Breast epithelium (tissue), 4 donors: ENCODE measurements at places on chromosomes 3 and 15. TPM values are rescaled to one million over a fixed set of nuclear protein-coding genes. Genes with fewer than 3 reads are reported as not detected.

DNA sequence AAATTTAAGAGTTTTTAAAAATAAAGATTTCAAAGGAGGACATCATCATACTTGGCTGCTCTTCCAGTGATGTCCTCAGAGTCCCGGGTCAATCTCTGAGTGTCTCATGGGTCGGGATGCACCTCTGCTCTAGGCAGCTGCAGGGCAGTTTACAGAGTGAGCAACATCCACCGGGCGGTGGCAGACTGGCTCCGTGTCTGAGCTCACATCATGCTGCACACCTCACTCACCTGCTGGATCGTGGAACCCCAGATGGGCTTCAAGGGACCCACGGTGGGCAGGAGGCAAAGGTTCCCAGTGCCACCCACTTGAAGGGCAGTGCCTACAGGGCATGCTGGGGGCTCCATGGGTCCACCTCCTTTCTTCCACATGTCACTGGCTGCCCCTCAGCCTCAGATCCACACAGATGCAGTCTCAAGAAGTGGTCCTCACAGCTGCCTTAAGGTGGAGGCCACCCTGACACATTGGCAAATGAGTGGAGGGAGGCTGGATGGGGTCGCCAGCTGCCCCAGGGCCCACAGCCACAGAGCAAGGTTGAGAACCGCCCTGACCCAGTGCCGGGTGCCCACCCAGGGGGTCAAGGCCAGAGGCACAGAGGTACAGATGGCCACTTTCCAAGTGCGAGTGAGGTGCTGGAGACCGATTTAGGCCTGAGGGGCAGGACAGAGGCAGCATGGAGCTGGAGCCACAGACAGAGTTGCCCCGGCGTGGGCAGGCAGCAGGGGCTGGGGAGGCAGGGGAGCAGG lies 25.2 kb downstream of the CYFIP1 start:
- DNase-seq: no peak

DNA sequence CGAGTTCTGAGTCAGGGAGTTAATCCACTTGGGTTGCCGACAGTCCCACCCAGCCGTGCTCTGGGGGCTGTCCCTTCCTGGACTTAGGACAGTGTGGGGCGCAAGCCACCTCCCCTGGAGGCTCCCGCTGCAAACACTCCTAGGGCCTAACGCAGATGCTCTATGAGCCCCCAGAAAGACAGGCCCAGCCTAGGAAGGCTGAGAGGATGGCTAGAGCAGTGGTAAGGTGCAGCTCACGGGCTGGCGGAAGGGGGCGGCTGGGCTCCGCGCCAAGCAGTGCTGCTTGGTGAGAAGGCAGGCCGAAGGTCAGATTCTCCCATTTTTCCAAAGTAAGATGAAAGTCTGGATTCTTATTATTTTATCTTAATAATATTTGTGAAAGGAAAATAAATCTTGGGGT lies 84.6 kb upstream of the ALDH1L1 start:
- DNase-seq: no peak

The TRH gene
- total RNA-seq: not detected

DNA sequence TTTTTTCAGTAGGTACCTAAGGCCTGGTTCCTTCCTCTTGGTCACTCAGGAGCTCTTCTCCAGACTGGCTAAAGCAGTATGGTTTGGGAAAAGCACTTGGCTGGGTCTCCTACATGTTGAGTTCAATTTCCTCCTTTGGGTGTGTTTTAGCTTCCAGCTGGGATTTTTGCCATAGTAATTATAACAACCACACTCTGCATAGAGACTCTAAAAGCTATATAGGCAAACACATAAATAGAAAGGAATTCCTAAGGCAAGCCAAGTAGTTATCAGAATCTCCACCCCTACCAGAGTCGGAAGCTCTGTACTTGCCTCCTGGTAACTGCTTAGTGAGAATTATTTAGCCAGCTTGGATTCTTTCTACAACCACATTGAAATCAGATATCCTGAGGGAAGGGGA lies 48.6 kb downstream of the FOXL2 start:
- DNase-seq: no peak

DNA sequence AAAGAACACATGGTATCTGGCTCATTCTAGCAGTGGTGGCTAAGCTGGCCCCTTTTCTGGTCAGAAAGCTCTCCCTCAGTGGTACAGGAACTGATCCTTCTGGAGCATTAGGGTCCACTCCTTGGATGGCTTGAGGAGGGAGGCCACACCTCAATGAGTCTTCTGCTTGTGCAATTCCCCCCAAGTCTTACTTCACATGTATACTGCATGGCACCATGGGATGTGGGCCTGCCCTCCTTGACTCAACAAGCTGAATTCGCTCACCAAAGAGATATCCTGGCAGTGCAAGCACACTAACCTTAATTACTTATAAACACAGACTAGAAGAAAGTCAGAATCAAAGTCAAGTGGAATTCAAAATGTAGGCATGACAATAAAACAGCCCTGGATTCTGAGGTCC lies 133.8 kb upstream of the SLC2A2 start:
- DNase-seq: no peak

- peak; percentile 38 for DNase-seq
These were observed 51.4 kb upstream of the RNF7 start for GRCh38 chr3:141686466-141687291.

DNA sequence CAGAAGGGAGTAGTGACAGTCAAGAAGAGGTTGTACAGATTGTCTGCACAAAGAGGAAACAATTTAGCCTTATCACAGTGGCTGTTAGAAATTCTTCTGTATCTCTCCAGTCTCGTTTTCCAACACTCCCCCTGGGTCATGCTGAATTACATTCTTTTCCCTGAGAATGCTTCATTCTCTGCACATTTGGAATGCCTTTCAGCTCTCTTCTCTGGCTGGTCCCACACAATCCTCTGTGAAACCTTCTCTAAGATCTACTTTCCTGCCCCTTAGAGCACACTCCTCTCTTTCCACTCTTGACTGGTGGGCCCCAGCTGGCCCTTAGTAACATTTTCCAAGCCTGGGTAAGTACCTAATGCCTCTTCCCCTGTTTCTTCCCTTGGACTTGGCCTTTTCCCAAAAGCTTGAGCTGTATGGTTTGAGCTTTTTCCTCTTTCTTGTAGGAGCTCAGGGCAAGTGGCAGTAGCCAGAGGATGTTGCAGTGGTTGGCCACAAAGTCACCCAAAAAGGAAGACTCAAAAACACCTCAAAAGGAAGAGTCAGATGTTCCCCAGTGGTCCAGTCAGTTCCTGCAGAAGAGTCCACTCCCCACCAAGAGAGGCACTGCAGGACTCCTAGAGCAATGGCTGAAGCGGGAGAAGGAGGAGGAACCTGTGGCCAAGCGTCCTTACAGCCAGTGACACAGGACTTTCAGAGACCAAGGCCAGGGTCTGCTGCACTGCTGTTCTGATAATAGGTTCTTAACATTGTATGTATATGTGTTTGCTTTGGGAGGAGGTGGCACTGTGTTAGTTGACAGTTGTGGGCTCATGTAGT lies 25.7 kb downstream of the HMCES start:
- no peak for DNase-seq

DNA sequence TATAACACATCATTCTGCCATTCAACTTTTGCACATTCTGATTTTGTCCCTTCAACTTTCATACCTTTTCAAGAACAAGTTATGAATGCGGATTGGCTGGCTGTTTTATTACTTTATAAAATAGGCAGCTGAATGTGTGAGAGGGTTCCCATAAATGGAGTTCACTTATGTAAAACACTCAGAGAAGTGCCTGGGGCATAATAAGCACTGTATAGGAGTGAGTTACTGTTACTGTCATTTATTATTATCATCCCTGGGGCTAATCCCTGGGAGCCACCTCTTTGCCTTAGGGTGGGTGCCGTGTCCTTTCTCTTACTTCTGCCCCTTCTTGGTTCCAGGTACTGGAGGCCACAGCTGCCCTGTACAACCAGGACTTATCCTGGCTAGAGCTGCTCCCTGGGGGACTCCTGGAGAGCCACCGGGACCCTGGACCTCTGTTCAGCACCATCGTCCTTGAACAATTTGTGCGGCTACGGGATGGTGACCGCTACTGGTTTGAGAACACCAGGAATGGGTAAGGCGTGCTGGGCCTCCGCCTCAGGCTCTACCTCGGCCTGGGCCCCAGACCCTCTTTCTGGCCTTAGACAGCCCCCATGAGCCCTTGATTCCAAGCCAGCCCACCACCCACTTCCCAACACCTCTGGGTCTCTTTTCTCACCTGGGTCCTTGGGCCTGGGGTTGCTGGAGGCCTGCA lies 10.9 kb downstream of the DUOX1 start:
- no peak for DNase-seq

DNA sequence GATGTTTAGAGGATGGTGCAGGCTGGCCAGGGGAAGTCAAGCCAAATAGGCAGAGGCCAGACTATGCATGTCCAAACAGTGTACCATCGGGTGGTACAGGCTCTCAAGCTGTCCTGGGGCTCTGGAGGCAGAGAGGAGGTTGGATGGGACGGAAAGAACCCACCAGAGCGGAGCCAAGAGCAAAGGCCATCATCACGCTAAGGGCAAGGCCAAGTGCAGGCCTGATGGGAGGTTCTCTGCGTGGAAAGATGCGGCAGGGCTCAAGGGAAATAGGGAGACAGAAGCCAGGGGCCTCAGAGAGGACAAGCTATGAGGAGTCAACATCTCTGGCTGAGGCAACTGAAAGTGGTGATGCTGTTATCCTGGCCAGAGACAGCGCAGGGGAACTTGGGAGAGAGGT lies 102.7 kb downstream of the ASB7 start:
- no peak for DNase-seq

The MAGI1 gene
- 22.1 TPM for total RNA-seq

The ADGRG7 gene
- total RNA-seq: not detected

GRCh38 chr3:105067361-105067760 lies 299.3 kb upstream of the ALCAM start:
- DNase-seq: no peak

DNA sequence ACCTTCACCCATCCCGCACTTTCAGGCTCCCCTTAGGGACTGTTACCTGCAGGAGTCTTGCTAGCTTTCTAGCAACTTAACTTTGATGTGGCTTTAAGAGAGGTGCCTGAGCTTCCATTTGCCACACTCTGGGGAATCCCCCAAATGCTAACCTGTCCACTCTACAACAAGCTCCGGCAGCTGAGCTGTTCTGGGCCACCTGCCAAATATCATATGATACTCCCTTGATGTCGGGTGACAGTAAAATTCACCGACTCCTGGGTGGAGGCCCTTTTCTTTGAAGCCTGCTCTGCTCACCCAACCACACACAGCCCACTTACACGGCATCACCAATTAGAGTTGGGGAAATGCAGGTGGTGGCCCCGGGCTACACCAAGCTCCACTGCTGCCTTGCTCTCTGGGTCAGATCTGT lies 38.0 kb upstream of the XCR1 start:
- peak; percentile 40 for DNase-seq

The FETUB gene
- not detected for total RNA-seq

DNA sequence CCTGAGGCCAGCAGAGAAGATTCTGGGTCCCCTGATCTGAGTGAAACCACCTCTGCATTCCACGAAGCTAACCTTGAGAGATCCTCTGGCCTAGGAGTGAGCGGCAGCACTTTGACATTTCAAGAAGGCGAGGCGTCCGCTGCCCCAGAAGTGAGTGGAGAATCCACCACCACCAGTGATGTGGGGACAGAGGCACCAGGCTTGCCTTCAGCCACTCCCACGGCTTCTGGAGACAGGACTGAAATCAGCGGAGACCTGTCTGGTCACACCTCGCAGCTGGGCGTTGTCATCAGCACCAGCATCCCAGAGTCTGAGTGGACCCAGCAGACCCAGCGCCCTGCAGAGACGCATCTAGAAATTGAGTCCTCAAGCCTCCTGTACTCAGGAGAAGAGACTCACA lies 36.4 kb downstream of the HAPLN3 start:
- no peak for DNase-seq

DNA sequence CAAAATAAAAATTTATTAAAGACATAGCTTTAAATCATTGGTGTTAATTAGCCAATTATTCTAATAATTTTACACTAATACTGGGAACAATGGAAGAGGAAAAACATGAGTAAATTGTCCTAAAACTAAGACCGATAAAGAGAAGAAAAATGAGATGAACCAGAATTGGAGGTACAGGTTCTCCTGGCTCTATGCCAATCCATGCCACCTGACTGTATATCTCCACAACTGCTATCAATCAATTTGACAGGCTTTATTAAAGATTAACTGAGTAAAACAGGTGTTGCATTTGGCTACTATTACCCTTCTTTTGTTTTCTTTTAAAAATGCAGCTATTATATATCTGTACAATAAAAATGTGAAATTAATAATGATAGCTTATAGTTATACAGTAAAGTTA lies 850.0 kb downstream of the CADM2 start:
- no peak for DNase-seq

DNA sequence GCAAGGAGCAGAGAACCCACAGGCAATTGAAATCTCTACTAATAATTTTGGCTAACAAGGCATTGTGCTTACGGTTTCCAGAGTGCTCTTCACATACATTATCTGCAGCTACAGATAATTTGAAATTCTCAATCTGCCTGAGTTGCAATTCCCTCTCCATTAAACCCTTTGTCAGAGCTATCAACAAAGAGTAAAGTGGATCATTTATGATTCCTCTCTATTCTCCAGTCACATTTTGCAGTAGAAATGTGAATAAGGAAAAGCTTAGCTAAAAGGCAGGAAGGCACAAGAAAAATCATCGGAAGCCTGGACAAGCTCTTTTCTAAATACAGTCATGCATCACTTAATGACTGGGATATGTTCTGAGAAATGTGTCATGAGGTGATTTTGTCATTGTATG lies 49.6 kb downstream of the FAM98B start:
- no peak for DNase-seq

The CCDC80 gene
- 430 TPM for total RNA-seq

DNA sequence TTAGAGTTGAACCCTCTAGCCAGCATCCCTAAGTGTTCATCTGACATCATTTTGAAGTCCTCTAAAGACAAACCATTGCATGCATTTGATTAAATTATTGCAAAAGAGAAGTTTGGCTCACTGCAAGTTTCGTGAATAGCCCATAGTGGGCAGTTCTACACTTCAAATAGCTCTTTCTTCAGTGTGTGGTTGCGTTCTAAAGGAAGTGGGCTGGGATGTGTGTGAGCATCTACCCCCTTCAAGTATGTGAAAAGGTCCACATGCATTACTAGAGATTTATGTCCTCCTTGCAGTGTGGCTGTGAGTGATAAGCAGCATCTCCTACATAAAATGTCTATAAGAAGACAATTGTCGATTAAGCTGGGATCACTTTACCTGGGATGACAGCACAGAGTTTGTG lies 54.6 kb downstream of the SST start:
- DNase-seq: no peak

The CHDH gene
- 2.9 TPM for total RNA-seq

GRCh38 chr15:99955181-99955525 lies 221.9 kb upstream of the LYSMD4 start:
- DNase-seq: peak; percentile 28

GRCh38 chr3:197906850-197907187 lies 43.2 kb upstream of the RPL35A start:
- no peak for DNase-seq

DNA sequence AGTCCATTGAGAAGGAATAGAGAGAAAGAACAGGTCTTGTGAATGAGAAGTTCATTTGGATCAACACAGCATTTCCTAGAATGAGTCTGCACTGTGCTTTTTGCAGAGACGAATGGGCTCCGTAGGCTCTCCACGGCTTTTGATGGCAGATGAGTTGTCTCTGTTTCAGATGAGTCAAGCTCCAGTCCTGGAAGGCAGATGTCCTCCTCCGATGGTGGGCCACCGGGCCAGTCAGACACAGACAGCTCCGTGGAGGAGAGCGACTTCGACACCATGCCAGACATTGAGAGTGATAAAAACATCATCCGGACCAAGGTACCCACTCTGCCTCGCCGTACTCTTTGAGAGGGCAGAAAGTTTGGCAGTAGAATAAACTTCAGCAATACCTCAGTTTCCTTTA lies 70.5 kb downstream of the SIDT1 start:
- DNase-seq: no peak

The SPTSSB gene
- 2.0 TPM for total RNA-seq

GRCh38 chr3:183560607-183561006 lies 5.1 kb upstream of the KLHL6 start:
- DNase-seq: no peak
